ENCODE measurements at places on chromosomes 3 and 15.

DNA sequence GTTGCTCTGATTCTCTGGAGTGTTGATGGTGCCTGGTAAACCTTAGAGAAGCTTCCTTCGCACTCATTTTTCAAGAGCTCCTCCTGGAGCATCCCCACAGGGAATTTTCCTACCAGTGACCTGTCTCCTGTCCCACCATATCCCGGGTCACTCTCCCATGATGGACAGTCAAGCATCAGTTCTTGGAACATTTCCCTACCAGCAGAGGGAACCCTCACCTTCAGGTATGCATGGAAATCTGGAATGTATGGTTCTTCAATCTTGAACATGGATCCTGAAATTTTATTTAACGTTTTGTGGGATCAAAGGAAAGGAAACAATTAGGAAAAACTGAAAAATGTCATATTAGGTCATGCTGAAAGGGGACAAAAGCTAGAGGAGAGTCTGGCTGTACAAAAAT lies 153.8 kb downstream of the SPATA16 start:
- no peak for DNase-seq

GRCh38 chr15:37135225-37135624 lies 34.9 kb upstream of the MEIS2 start:
- DNase-seq: peak; percentile 11

- DNase-seq: no peak
Measured at GRCh38 chr3:55882006-55882405, 394.9 kb upstream of the WNT5A start.

- peak; percentile 53 for DNase-seq
Measured at GRCh38 chr15:74799856-74800558, 12.6 kb upstream of the LMAN1L start.

DNA sequence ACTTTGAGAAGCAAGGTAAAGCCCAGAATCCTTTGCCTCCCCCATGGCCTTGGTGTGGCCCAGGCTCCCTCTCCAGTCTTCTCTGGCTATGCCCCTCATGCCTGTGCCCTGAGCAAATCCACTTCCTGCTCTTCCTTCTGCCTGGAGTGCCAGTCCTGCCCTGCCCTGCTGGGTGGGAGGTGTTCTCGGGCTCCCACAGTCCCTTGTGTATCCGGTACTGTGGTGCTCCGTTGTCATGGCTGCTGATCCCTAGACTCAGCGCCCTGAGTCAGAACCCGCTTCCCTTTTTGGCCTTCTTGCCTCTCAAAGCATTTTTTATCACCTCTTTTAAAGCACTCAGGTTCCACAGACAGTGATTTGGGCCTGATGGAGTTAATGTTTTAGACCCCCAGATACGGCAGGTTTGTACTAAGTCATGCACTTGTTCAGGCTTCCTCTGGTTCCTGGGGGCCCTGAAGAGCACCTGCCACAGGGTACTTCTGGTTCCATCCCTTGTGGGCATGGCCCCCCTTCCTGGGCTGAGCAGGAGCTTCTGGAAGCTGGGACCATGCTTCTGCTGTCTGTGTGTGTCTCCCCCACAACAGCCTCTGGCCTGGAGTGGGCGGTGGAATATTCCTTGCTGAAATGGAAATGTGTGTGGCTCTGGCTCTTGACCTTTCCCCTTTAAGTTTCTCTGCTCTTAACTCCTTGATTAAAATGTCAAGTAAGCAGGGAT lies 29.6 kb upstream of the ADAMTS7 start:
- peak; percentile 37 for DNase-seq

- no peak for DNase-seq
Measured at GRCh38 chr3:7581831-7582230, 720.9 kb downstream of the GRM7 start.

GRCh38 chr3:153370680-153371079 lies 208.7 kb downstream of the RAP2B start:
- no peak for DNase-seq

GRCh38 chr15:63495343-63495742 lies 9.1 kb upstream of the USP3 start:
- DNase-seq: no peak

- peak; percentile 31 for DNase-seq
Measured at GRCh38 chr3:117734496-117734895, 1024.9 kb downstream of the TUSC7 start.

DNA sequence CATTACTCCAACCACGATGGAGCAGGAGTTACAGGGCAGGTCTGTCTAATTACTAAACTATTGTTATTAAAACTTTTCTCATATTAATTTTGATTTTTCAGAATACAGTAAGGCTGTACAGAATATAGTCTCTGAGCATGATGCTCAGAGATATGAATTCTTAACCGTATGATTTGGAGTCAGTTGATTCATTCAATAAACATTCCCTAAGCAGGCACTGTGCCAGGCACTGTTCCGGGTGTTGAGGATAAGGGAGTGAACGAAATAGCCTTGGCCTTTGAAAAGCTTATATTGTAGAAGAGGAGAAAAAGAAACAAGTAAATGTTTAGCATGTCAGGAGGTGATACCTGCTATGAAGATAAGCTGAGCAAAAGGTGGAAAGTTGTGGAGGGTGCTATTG lies 187.3 kb downstream of the KCNAB1 start:
- DNase-seq: peak; percentile 84

DNA sequence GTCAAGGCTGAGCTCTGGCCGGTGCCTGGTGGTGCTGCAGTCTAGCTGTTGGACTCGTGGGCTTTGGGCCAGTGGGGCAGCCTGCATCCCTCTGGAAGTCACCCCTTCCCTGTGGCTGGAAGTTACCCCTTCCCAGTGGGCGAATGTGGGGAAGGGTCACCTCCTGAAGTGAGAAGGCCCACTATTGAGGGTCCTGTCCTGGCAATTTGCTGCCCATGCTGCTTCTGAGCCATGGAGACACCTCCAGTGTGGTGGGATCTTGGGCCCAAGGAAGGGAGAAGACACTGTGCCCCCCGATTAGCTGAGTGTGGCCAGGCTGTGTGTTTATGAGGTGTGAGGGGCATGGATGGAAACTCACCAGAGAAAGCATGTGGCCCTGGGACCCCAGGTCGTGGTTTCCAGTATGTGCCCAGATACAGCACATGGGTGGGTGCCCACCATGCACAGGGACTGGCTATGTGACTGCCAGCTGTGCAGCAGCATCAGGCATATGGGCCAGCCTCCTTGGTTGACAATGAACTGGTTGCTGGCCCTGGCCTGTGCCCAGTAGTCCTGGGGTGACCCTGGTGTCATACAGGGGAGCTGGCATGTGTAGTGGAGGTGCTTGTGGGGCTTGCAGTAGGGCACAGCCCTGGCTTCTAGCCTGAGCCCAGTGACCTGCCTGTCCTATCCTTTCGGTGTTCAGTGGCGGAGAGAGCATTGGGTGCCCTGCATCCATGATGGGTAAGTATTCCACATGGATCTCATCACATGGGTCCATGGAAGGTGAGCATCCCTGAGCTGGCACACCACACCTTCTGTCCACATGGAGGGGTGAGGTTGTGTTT lies 221.2 kb downstream of the SNRPN start:
- DNase-seq: no peak

- no peak for DNase-seq
Measured at GRCh38 chr15:78023081-78023665, 54.3 kb downstream of the TBC1D2B start.

DNA sequence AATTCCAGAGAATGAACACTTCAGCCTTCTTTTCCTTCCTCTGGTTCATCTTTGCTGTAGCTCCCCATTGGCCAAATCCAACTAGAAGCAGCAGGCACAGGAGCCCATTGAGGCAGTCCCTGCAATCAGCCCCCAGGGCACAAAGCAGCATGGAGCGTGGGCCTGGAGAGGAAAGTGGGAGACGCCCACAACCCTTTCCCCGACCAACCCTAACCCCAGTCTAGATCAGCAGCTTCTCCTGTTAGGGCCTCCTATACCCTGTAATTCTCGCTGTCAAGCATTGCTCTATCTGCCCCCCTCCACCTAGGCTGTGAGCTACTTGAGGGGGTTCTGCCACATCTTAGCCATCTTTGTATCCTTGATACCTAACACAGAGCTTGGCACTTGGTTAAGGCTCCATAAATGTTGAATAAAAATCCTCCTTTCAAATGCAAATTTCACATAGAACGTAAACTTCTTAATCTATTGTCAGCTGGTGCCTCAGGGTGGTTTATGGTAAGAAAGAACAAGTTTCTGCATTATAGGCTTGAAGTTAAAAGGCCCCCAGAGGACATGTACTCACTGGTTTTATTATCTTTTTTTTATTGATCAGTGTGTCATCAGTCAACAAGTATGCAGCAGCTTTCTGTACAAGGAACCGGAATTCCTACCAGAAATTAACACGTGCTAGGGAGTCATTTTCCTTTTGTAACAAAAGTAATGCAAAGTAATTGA lies 97.9 kb upstream of the PFN2 start:
- DNase-seq: no peak

Data from iris pigment epithelial cell (primary cell).